ENCODE measurements at places on chromosomes 3 and 15.
A peak's percentile ranks its signal among the peaks of the same experiment; 100 is the strongest.

DNA sequence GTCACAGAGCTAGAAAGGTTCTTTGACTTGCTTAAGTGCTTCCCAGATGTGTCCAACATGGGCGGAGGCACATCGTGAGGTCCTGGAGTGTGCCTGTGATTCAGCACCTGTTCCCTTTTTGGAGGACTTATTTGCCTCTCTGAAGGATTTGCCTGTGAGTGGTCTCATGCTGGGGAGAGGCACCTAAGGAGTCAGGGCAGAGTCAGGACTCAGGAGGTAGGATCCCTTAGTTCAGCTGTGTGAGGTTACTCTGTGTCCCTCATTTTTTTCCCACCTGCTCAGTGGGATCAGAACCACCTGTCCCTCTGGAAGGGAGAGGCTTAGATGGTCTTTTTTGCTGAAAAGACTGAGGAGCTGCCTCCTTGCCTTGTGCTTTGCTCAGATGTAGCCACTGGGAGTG, 3.0 kb downstream of the ZNF589 start:
- DNase-seq, result no peak

- no peak for DNase-seq
Measured at GRCh38 chr3:172142864-172143451, 103.6 kb downstream of the FNDC3B start.

DNA sequence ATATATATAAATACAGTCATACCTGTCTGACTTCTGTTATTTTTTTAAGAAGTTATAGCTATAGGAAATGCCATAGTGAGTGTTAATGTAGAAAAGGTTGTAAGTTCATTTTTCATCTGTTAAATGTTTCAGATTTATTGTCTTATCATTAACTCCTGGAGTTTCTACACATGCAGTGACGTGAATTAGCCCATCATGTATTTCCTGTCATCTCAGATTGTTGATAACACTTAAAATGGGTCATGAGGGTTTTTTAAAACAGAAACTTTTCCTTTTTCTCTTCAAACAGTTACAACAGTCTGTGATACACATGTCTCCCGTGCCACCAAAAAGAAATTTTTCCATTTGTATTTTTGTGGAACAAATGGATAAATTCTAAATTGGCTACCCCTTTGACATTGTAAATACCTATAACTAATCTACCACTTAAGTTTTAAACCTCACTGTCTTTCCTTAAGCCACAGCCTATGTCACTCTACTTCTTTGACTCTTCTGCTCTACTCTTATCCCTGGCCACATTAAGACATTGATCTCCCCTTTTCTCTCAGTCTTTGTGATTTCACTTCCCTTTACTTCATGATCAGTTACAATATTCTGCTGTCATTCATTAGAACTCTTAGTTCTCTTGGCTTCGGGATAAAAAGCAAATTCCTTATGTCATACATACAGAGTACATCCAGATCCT, 89.1 kb downstream of the NEO1 start:
- DNase-seq, result no peak

- DNase-seq, result no peak
Measured at GRCh38 chr15:68418611-68419161, 13.3 kb downstream of the ITGA11 start.

GRCh38 chr3:58366699-58367098, 34.0 kb downstream of the PXK start:
- no peak for DNase-seq

DNA sequence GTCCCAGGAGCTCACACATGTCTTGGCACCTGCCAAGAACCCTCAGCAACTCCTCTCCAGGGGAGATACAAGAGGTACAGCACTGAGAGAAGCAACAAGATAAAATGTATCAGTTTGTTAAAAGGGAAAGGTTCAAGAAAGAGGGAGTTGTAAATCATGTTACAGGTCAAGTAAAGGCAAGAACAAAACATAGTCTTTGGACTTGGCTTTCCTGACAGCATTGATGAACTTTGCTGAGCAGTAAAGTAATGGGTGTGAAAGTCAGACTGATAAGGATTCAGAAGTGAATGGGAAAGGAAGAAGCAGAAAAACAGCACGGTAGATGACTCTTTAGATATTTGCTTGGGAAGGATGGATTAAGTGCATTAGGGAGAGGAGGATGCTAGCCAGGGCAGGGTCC, 27.1 kb downstream of the MBNL1 start:
- no peak for DNase-seq

GRCh38 chr3:149489060-149489690, 14.7 kb downstream of the TM4SF4 start:
- DNase-seq, result peak; percentile 41

- DNase-seq, result no peak
Measured at GRCh38 chr3:66856533-66856932, 141.6 kb upstream of the KBTBD8 start.

- no peak for DNase-seq
Measured at GRCh38 chr3:11776346-11776745, 70.3 kb downstream of the TAMM41 start.

DNA sequence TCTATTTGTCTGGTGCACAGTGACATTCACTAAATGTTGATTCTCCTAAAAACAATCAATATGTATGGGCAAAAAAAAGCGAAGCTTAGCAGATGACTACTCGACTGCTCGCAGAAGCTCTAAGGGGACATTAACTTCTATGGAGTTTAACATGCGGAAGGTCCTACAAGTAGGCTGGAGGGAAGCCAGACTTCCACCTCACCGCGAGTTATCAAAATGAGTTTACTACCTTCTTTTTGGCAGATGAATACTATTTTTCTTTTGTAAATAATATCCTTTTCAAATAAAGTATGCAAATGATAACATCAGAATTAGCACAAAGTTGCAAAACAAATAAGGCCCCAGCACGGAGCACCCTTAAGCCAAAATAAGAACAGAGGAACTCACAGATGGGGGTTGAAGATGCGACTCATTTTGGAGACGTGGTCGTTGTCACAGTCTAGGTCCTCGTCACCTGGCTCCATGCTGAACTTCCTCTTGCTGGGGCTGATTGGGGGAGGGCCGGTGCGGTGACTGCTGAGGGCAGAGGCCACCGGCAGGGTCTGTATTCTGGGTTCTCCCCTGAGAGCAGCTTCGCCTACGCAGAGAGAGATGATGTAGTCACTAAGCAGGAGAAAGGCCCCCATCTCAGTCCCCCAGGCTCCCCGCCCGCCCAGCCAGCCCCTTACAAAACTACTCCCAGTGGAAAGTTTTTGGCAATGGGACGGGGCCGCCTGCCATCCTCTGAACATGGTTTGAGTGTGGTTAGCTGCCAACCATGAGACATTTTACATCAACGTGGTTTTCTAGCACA, 42.1 kb downstream of the VGLL4 start:
- DNase-seq, result no peak

DNA sequence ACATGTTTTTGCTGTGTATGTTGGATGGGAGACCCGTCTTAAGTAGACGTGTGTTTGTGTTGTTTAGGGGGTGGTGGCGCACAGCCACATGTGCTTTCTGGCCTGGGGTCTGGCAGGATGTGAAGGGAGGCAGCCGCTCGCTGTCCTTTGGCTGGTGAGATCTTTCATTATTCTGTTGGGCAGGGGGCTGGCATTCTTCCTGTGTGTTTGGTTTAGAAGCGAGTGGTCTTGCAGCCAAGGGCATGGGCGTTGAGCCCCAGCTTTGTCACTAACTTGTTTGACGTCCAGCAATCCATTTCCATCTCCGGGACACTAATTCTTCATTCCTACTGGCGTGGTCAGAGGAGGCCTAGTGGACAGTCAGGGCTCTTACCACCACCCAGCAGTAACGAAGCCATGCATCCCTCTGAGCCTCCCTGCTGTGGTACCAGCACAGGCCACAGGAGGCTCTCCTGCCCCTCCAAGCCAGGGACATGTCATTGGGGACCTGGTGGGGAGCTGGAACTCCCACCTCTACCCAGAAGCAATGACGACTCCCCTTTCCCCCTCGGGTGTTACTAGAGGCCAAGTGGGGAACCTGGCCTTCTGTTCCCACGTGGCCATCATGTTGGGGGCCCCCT, 10.7 kb downstream of the THSD4 start:
- DNase-seq, result no peak

DNA sequence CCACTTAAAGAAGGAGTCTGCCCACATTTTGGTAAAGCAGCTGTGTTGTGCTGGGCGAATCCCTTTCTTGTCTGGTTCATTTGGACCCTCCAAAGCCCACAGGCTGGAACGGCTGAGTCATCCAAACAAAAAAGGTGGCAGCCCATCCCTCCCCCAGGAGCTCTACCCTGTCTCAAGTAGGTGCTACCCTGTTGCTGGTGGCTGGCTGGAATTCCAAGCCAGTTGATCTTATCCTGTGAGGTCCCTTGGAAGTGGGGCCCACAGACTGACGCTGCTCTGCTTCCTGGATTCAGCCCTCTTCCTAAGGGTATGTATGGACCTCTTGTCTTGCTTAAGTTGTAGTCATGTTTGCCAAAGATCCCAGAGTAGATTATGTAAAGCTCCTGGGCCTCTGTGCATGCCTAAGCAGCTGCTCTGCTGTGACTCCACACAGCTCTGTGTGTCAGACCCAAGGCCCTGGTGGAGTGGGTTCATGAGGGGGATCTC, 44.5 kb downstream of the CCR1 start:
- DNase-seq, result no peak

DNA sequence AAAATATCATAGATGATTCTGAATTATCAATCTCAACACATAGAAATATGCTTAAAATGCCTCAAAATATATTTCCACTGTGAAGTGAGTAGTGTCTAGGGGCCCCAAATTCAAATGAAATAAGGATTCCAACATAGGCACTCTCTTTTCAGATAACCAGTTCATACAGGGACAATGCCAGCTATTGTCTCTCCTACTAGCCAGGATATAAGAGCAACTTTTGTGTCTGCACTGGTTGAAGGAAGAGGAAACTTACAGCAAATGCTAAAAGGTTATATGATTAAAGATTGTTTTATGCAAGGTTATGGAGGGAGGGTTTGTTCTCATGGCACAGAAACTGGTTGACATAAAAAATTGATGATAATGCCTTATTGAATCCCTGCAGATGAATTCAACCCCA, 579.4 kb upstream of the ALCAM start:
- no peak for DNase-seq

DNA sequence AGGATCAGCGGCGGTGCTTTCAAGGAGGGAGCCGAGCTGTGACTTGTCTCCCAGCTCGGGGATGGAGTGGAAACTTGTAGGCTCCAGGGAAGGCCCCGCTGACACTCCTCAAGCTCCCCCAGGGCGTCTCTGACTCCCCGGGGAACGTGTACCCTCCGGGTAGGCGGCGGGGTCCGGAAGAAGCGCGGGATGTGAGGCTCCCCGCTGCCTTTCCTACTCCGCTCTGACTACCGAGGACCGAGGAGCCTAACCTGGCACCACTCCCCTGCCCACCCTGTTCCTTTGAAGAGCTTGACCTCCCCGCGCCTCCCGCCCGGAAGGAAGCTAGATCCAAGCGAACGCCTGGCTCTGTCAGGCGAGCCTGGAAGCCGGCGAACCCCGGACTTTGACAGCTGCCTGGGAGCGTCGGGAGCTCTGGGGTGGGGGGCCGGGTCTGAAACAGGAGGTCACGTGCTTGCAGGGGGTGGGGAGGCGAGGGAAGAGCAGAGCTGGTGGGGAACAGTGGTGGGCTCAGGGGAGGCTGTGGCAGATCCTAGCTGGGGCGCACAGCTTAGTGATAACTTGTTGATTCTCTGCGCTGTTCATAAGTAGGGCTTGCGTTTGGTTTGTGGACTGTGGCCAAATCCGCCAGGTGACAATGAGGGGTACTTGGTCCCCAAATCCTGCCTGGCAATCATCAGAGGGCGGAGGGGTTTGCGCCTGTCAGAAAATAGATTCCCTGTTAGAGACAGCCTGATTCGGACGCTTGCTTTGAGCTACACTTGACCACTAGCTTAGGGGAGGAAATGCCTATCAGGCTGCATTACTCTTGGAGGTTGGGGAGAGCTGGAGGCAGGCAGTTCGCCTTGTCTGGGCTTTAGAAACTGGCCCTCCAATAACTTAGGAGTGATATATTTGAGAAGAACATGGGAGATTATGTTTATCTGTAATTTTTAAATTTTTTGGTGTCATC, 1.2 kb downstream of the CLSTN2 start:
- DNase-seq, result peak; percentile 19

DNA sequence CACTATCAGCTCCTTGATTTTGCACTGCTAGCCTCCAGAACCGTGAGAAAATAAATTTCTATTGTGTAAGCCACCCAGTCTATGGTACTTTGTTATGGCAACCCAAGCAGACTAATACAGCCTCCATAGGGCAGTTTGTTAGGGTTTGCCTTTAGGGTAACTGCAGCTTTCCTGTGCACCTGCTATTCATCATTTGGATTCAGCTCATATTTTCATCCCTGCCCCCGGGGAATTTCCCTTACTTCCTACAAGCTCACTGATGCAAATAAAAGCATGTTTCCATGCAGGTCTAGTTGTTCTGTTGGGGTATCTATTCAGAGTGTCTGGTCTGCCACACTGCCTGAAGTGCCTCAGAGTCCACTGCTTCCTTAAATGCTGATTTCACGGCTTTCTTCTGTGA, 48.6 kb upstream of the ATOSA start:
- no peak for DNase-seq

DNA sequence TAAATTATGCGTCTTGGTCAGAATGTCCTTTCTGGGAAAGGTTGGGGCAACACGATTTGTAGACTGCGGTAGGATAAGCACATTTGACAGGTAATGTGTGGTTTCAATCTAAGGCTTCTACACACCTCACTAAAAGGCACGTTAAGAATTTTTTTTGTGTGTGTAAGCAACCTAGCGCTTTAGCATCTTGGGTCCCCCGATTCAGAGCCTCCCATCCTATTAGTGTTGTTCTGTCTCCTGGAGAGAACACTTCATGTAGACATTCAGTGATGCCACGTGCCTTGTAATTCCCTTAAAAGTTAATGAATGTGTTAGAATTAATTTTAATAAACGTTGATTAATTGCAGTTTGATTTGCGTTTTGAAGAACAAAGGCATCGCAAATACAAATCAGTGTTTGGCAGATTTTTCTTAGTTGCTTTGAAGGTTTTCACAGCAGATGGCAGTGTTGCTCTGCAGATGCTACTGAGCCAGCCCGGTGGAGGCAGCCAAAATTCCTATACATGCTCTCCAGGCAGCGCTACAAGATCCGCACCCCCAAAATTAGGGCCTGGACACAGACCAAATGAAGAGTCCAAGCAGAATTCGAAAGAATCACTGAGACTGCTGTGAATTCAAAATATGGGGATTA, 63.5 kb downstream of the OTOL1 start:
- DNase-seq, result peak; percentile 23

GRCh38 chr3:98530676-98531075, 1.1 kb upstream of the GPR15 start:
- no peak for DNase-seq

DNA sequence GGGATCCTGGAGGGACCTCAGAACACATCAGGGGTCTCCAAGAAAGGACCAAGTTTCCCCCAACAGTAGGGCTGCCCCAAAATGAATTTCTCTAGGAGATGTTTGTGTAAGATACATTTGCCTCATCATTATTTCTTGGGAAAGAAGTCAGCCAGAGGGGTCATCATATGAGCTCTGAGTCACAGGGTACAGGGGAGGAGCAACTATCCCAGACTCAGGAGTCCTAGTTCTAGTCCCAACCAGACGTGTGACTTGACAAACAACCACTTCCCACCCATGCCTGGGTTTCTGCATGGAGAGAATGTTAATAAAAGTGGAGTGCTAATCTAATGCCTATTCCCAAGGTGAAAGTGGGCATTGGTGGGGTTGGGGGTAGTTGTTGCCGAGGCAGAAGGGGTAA, 144.1 kb downstream of the ALDH1A2 start:
- DNase-seq, result no peak

- DNase-seq, result no peak
Measured at GRCh38 chr3:32334675-32335074, 57.0 kb upstream of the CMTM7 start.

- DNase-seq, result no peak
Measured at GRCh38 chr15:41605566-41605965, 46.6 kb downstream of the TYRO3 start.
